MM.1S (cell line): ENCODE measurements at places on chromosomes 7 and 10.

GRCh38 chr10:73095481-73096021, 1.1 kb downstream of the P4HA1 start:
- peak; percentile 40 for DNase-seq

DNA sequence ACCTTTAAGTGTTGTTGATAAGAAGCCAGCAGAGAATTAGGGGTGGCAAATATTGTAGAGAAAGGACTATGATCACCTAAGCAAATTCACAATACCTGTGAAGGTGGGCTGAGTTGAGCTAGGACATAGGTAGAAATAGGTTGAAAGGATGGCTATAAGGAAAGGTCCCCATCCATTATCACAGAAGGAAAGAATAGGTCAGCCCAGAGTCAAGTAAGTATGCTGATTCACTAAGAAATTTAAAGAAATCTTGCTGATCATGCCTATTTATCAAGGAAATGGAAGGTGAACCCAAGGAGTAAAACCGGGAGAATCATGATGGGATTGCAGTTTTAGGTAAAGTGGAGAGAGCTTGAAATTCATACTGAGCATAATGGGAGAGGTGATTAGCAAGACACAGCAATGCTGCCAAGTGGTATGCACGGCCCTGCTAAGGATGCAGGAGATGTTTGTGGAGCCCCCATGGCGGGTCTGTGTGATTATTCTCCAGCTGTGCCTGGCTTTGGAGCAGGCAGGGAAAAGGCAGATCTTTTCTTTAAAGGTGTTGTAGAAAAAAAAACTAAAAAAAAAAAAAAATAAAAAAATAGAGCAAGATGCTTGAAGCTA, 399.4 kb downstream of the PLXDC2 start:
- no peak for DNase-seq

- DNase-seq: no peak
Observed at GRCh38 chr10:4533621-4534020, 292.4 kb upstream of the AKR1E2 start.

GRCh38 chr10:129765664-129766550, 198.2 kb downstream of the EBF3 start:
- no peak for DNase-seq

- DNase-seq: no peak
Observed at GRCh38 chr10:80579849-80580637, 42.3 kb downstream of the SH2D4B start.

GRCh38 chr10:104334965-104335650, 3.2 kb downstream of the ITPRIP start:
- DNase-seq: no peak

- DNase-seq: no peak
Observed at GRCh38 chr10:97711640-97712572, 1.6 kb upstream of the MARVELD1 start.

- DNase-seq: no peak
Observed at GRCh38 chr7:5207131-5207530, 17.1 kb downstream of the WIPI2 start.

DNA sequence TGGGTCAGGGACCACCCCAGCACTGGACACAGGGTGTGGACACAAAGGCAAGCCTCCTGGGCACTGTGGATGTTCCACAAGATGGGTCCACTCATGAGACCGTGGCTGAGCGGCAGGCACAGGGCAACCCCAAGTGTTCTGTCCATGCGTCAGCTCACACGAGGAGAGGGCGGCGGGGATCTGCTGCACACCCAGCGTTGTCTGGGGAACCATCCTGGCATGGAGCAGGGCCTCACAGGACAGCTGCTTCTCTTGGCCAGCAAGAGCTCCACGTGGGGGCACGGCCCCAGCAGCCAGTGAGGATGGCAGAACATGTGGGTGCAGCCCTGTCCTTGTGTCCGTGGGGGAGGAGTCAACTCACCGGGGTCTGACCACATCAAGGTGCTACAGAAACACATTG, 195.4 kb downstream of the PTPRN2 start:
- no peak for DNase-seq

DNA sequence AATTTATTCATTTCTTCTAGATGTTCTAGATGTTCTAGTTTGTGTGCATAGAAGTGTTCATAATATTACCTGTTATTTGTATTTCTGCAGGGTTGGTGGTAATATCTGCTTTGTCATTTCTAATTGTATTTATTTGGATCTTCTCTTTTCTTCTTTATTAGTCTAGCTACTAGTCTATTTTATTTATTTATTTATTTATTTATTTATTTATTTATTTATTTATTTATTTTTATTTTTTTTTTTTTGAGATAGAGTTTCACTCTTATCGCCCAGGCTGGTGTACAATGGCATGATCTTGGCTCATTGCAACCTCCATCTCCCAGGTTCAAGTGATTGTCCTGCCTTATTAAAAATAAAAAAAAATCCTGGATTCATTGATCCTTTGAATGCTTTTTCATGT, 114.8 kb upstream of the THSD7A start:
- no peak for DNase-seq

DNA sequence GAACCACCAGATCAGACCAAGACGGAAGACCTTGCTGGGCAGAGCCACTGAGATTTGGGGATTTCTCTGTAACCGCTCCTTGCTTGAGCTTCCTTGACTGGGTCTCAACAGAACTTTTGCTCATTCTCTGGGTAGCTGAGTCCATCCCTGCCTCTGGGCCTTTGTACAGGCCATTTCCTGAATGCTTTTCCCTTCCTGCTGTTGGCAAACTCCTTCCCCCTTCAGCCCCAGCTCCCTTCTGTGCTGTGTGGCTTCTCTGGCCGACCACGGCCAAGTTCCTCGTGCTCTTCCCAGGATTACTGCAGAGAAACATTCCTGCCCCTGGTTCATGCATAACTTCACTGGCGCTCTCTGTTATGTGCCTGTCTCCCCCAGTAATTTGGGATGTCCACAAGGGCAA, 150.5 kb upstream of the GPR26 start:
- no peak for DNase-seq

DNA sequence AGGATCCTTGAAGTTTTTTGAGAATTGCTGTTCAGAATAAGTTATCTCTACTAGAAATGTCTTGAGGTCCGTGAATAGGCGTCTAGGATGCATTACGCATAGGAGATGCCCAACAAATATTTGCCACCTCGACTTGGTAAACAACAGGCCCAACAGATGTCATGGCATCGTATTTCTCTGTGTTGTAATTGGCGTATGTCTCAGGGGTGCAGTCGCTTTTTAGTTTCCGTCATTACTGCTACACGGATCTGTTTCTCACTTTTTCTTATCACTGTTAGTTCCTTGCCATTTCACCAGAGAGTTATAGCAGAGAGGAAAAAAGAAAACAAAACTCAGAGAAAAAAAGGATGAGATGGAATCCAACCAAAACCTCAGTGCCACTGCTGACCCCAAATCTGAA, 73.0 kb upstream of the SFMBT2 start:
- DNase-seq: no peak

DNA sequence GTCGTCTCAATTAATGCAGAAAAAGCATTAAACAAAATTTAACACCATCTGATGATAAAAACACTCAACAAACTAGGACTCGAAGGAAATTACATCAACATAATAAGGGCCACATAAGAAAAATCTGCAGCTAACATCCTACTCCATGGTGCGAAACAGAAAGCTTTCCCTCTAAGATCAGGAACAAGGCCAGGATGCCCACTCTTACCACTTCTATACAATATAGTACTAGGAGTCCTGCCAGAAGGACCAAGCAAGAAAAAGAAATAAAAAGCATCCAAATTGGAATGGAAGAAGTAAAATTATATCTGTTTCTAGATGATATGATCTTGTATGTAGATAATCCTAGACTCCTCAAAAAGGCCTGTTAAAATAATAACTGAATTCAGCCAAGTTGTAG, 143.8 kb upstream of the GPR22 start:
- no peak for DNase-seq

- DNase-seq: no peak
Observed at GRCh38 chr10:101065481-101066145, 3.8 kb downstream of the KAZALD1 start.

DNA sequence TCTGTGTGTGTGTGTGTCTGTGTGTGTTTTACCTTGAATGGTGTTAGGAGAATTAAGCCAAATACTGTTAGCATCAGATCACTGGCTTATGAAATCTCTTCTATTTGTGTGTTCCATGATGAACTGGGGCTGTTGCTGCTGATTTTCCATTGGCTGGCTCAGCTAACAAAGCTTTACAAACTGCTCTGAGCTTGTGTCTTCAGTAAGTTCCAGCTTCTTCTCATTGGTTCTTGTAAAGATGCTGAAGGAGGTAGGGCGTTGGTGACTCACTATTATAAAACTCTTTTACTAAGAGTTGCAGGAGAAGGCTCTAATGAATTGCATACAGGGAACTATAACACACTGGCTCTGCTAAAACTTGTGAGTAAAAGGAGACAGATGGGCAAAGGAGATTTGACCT, 136.4 kb upstream of the PRKCQ start:
- no peak for DNase-seq

- DNase-seq: no peak
Observed at GRCh38 chr10:12507165-12507850, 158.0 kb downstream of the CAMK1D start.

DNA sequence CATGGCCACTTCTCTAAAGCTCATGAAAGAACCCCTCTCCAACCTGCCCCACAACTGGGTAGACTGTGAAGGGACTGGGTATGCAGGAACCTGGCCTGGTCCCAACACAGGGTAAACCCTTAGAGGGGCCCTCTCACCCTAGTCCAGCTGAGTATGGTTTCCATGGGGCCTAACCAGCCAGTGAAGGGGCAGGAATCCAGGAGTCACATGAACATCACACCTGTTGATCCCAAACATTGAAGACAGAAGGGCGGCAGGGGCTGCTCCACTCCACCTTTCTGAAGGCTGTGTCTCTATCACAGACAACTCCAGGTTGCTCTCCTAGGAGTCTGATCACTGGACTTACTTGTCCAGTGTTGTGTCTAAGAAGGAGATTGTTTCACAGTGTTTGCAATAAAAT, 30.8 kb downstream of the GRID1 start:
- DNase-seq: no peak

- DNase-seq: no peak
Observed at GRCh38 chr7:29116361-29117200, 29.8 kb downstream of the CPVL start.

DNA sequence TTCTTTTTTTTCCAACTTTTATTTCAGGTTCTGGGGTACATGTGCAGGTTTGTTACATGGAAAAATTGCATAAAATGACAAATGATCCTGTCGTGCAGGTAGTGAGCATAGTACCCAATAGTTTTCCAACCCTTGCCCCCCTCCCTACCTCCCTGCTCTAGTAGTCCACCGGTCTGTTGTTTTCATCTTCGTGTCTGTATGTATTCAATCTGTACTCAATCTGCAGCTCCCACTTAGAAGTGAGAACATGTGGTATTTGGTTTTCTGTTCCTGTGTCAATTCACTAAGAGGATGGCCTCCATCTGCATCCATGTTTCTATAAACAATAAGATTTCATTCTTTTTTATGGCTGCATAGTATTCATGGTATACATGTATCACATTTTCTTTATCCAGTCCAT, 151.3 kb downstream of the C1GALT1 start:
- no peak for DNase-seq

- no peak for DNase-seq
Observed at GRCh38 chr7:132739271-132739955, 163.1 kb upstream of the PLXNA4 start.

GRCh38 chr7:154967401-154967955, 35.4 kb downstream of the PAXIP1 start:
- DNase-seq: no peak

DNA sequence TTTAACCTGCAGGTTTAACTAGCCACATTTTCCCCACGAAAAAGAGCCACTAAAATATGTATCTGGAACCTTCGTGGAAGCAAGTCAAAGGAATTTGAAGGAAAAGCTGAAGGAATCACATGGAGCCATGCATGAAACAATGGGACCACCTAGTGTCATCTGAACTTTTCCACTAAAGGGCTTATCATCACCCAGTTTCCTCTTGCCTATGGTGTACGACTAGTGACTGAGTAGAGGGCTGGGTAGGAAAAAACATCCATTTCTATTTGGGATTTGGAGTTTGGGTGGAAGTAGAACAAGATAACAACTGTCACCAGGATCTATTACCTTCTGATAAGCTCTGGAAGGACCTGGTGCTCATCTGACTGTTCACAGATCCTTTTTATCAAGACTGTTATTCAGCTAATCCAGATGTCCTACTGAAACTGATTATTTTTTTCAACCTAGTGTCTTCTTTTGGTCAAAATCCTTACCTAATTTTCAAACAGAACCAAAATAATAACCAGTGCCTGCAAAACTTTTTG, 153.2 kb upstream of the COL1A2 start:
- DNase-seq: no peak

DNA sequence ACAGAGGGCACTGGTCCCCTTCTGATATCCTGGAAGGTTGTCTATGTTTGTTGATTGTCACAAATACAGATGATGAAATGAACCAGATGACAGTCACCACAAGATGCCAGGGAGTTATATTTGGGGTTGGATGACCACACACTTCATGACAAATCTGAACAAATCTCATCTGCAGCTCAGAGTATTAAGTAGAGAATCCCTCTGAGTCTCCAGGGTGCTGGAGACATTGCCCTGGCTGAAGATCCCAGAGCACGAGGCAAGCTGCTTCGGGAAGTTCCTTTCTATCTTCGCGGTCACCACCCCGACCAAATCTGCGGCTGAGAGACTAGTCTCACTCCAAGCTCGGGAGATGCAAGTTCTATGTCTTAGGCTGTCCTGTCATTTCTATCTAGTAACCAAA, 9.0 kb downstream of the DENND2A start:
- DNase-seq: no peak

DNA sequence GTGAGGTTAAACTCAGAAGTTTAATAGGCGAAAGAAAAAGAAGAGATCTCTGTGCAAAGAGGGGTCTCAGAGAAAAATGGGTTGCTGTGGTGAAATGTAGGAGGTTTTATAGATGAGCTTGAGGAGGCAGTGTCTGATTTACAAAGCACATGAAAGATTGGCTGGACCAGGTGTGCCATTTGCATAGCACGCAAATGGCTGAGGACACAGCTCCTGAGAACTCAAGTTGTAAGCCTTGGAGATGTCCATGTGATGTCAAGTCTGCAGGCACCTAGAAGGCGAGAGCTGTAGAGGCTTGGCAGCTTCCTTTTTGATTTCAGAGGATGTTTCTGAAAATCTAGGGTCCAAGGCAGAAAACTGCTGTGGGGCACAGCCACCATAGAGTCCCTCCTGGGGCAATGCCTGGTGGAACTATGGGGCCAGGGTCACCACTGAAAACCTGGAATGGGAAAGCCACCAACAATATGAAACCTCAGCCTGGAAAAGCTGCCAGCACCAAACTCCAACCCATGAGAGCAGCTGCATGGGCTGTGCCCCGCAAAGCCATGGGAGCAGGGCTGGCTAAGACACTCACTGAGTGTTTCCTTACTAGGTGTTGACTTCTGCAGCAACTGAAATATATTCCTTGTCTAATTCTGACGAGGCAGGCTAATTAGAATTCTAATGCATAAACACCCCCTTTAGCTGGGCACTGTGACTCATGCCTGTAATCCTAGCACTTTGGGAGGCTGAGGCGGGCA, 96.9 kb upstream of the TNS3 start:
- no peak for DNase-seq

GRCh38 chr10:88809621-88810020, 7.1 kb downstream of the LIPM start:
- no peak for DNase-seq

- DNase-seq: peak; percentile 59
Observed at GRCh38 chr7:31744294-31744874, 57.4 kb downstream of the PPP1R17 start.

- DNase-seq: no peak
Observed at GRCh38 chr7:116222501-116222900, 12.2 kb downstream of the TES start.

- DNase-seq: no peak
Observed at GRCh38 chr10:9195385-9195784, 1140.9 kb downstream of the GATA3 start.

GRCh38 chr7:64630496-64630895, 35.4 kb upstream of the ZNF107 start:
- no peak for DNase-seq
